SK-N-SH (cell line): ENCODE measurements at places on chromosomes 12 and 14. TPM values are rescaled to one million over a fixed set of nuclear protein-coding genes. Genes with fewer than 3 reads are reported as not detected.

TMEM117 gene
- 0.81 and 1.0 TPM in 2 replicates for polyA plus RNA-seq

RAD9B gene
- 0.15 and 0.20 TPM in 2 replicates for polyA plus RNA-seq

IGFBP6 gene
- 290 and 570 TPM in 2 replicates for polyA plus RNA-seq

CD163 gene
- 0.03 TPM in 1 of 2 replicates, not detected in the other for polyA plus RNA-seq

SETD1B gene
- 1.2 and 2.0 TPM in 2 replicates for polyA plus RNA-seq

ESR2 gene
- polyA plus RNA-seq = 0.03 TPM in 2 replicates

PGF gene
- polyA plus RNA-seq = 2.3 and 4.4 TPM in 2 replicates

DPY19L2 gene
- polyA plus RNA-seq = 4.8 and 8.8 TPM in 2 replicates

TMEM63C gene
- polyA plus RNA-seq = 0.25 and 0.52 TPM in 2 replicates

HOXC5 gene
- 1.5 and 2.1 TPM in 2 replicates for polyA plus RNA-seq

GPRC5D gene
- not detected in 2 replicates for polyA plus RNA-seq

DCAF5 gene
- 26.7 and 29.2 TPM in 2 replicates for polyA plus RNA-seq

GYS2 gene
- polyA plus RNA-seq = 0.02 TPM in 1 of 2 replicates, not detected in the other

KRT3 gene
- not detected in 2 replicates for polyA plus RNA-seq

DPPA3 gene
- polyA plus RNA-seq = not detected in 2 replicates

TMED8 gene
- 2.3 and 3.2 TPM in 2 replicates for polyA plus RNA-seq

NPFF gene
- 0.13 TPM in 1 of 2 replicates, not detected in the other for polyA plus RNA-seq

RNASE3 gene
- not detected in 2 replicates for polyA plus RNA-seq

MYO1H gene
- not detected in 2 replicates for polyA plus RNA-seq

RNU4-1 gene
- not detected in 2 replicates for polyA plus RNA-seq

TBX3 gene
- polyA plus RNA-seq = 10.2 and 11.3 TPM in 2 replicates

TSPAN8 gene
- 0.31 and 1.3 TPM in 2 replicates for polyA plus RNA-seq

SPPL3 gene
- polyA plus RNA-seq = 9.6 and 18.8 TPM in 2 replicates

FITM1 gene
- polyA plus RNA-seq = 0.12 TPM in 1 of 2 replicates, not detected in the other

NAA25 gene
- polyA plus RNA-seq = 4.4 and 6.0 TPM in 2 replicates

ALX1 gene
- polyA plus RNA-seq = 0.06 TPM in 1 of 2 replicates, not detected in the other

STX2 gene
- 25.1 and 31.7 TPM in 2 replicates for polyA plus RNA-seq

PLBD1 gene
- 0.03 and 0.10 TPM in 2 replicates for polyA plus RNA-seq

CD4 gene
- 0.02 TPM in 1 of 2 replicates, not detected in the other for polyA plus RNA-seq

DCD gene
- not detected in 2 replicates for polyA plus RNA-seq

CGRRF1 gene
- 6.4 and 7.7 TPM in 2 replicates for polyA plus RNA-seq

LMNTD1 gene
- polyA plus RNA-seq = 0.20 and 0.32 TPM in 2 replicates

STAT2 gene
- polyA plus RNA-seq = 58.1 and 91.4 TPM in 2 replicates

PLEKHG7 gene
- not detected in 2 replicates for polyA plus RNA-seq

KLRB1 gene
- polyA plus RNA-seq = not detected in 2 replicates

COQ10A gene
- polyA plus RNA-seq = 42.2 and 56.2 TPM in 2 replicates

PTPN6 gene
- polyA plus RNA-seq = 0.12 and 0.18 TPM in 2 replicates
